ENCODE measurements at places on chromosomes 7 and 10. TPM values are rescaled to one million over a fixed set of nuclear protein-coding genes. Genes with fewer than 3 reads are reported as not detected.

The DYNC1I1 gene
- total RNA-seq: not detected

The AS3MT gene
- 0.44 TPM for total RNA-seq

The PTPN20 gene
- total RNA-seq: 1.3 TPM

DNA sequence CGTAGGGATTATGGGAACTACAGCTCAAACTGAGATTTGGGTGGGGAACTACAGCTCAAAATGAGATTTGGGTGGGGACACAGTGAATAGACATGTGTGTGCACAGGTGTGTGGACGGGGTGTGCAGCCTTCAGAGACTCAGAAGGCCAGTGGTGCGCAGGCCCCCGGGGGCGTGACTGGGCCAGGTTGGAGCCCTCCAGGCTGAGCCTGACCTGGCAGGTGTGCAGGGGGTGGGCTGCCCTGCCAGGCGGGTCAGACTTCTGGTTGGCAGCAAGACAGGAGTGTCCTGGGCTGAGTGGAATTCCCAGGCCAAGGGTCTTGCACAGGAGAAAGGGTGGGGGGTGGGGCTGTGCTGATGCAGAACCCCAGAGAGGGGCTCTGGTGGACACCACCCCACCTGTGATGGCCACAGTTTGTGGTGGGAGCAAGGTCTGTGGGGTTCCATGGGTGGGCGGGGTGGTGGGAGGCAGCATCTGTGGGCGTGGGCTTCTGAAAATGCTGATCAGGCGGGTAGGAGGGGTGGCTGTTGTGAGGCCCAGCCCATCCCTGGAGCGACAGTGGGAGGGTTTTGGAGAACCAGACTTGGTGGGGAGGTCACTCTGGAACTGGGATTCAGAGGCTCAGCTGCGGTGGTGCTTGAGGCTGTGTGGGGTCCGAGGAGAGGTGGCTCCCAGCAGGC is 29.3 kb upstream of the PSMG3 start:
- H3K27me3 ChIP-seq: no peaks in the 10 kb centered on the region
- no peak overlapping the region for H3K4me3 ChIP-seq
- no peaks in the 10 kb centered on the region for H3K36me3 ChIP-seq
- DNase-seq: no peak
- no peak overlapping the region for H3K27ac ChIP-seq
- no peaks in the 10 kb centered on the region for H3K4me1 ChIP-seq

DNA sequence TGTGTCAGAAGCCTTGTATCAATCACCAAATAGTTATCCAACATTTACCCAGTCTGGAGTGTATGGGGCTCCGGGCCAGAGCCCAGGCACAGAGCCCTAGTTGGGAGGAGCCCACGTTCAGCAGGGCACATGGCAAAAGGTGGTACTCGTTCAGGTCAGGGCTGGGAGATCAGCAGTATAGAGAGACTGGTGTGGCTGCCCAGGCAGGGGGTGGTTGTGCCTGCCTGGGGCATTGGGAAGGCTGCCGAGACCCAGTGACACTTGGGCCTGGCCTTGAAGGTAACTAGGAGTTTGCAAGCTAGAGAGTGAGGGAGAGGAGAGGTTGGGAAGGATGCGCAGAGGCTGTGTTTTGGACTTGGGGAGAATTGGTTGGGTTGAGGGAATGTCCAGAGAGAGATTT is 48.9 kb upstream of the IGFBP3 start:
- no peaks in the 10 kb centered on the region for H3K27me3 ChIP-seq
- H3K4me3 ChIP-seq: no peak overlapping the region
- no peak overlapping the region for H3K27ac ChIP-seq
- DNase-seq: no peak
- no peaks in the 10 kb centered on the region for H3K36me3 ChIP-seq
- H3K4me1 ChIP-seq: no peaks in the 10 kb centered on the region

DNA sequence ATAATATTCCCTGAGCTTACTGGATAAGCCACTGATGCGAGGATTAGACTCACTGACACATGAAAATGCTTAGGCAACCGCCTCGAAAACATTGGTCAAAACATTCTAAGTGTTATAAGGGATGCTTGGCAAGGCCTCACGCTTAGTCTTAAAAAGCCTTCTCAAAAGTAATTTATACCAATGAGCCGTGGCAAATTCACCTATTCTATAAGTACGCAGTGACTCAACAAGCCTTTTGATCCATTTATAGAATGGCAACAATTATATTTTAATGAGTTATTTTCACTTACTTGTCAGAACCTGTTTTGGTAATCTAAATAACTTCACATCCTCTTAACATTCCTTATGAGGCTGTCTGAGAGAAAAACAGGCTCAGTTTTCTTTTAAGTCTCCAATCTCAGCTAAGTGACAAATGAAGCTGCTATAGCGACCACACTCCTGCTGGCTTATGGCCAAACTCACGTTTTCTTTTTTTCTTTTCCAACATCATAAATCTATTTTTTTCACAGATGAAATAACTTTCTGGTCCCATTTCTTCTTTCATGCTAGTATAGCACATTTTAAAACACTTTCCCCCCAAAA is 121.2 kb upstream of the AFAP1L2 start:
- H3K27ac ChIP-seq: peak overlapping the region; percentile 82

DNA sequence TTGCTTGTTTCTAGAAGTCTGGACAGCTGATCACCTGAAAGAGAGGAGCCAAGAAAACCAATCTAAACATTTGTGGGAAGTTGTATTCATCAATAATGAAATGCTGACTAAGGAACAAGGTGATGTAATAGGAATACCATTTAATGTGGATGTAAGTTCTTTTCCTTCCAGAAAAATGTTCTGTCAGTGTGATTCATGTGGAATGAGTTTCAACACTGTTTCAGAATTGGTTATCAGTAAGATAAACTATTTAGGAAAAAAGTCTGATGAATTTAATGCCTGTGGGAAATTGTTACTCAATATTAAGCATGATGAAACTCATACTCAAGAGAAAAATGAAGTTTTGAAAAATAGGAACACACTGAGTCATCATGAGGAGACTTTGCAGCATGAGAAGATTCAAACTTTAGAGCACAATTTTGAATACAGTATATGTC is 39.8 kb upstream of the ZNF37A start:
- H3K27ac ChIP-seq: no peak overlapping the region
- H3K4me1 ChIP-seq: no peaks in the 10 kb centered on the region
- DNase-seq: no peak
- H3K4me3 ChIP-seq: no peak overlapping the region
- H3K36me3 ChIP-seq: peaks cover 52% of the 10 kb centered on the region

DNA sequence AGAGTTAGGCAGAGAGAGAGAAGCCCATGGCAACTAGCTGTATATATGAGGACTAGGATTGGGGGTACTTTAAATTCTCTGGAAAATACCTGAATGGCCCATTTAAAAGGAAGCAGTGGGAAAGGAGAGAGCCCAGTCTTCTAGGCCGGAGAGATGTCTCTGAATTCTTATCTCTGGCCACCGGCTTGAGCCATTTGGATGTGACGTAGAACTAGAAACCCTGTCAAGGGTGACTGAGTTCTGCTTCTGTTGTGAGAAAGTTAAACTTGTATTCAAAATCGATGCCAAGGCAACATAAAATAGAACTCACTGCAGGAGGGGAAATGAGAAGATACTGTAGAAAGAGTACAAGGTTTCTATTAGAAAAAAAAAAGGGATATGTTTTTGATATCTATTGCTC is 6.3 kb upstream of the GSTK1 start:
- no peaks in the 10 kb centered on the region for H3K27me3 ChIP-seq
- no peak overlapping the region for H3K27ac ChIP-seq
- no peak for DNase-seq
- peaks cover 63% of the 10 kb centered on the region for H3K4me1 ChIP-seq

DNA sequence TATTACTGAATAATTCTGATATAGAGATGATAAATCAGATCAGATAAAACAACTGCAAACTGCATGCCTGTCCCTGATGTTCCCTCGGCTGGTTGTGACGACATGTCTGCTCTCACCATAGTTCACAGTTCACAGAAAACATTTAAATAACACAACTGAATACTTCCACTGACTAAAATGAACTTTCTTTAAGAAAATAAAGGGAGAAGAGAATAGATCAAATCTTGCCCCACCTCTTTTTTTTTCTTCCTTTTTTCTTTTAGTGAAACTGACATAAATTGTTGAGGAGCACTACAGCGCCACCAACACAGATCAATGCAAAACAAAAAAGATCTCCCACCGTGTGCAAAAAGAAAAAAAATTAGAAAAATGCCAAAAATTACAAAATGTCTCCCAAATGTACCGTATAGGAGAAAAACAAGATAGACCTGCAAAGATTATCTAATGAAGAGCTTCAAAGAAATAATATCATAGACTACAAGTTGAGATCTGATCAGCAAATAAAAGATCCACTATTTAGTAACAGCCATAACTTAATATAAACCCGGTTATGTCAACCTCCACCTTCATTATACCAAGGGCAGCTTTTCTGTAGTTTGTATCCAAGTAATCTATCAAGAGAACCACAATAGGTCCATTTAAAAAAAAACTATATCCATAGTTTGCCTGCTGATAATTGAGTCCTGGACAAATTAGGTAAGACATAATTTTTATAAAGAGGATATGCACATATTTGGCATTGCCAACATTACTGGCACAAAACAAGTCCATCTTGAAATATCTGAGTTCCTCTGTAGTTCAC is 30.7 kb upstream of the EPC1 start:
- H3K4me3 ChIP-seq: peak overlapping the region; percentile 92
- H3K4me1 ChIP-seq: peaks cover 28% of the 10 kb centered on the region
- peak; percentile 61 for DNase-seq
- peaks cover 4% of the 10 kb centered on the region for H3K36me3 ChIP-seq
- no peaks in the 10 kb centered on the region for H3K27me3 ChIP-seq

- H3K27ac ChIP-seq: no peak overlapping the region
- no peak overlapping the region for H3K4me3 ChIP-seq
- H3K4me1 ChIP-seq: no peaks in the 10 kb centered on the region
- no peaks in the 10 kb centered on the region for H3K36me3 ChIP-seq
- H3K27me3 ChIP-seq: no peaks in the 10 kb centered on the region
Observed at GRCh38 chr7:19928247-19928646, 154.8 kb upstream of the TMEM196 start.

All from CD8-positive, alpha-beta memory T cell (primary cell).